ENCODE measurements at places on chromosomes 16 and 17.
A peak's percentile ranks its signal among the peaks of the same experiment; 100 is the strongest.

DNA sequence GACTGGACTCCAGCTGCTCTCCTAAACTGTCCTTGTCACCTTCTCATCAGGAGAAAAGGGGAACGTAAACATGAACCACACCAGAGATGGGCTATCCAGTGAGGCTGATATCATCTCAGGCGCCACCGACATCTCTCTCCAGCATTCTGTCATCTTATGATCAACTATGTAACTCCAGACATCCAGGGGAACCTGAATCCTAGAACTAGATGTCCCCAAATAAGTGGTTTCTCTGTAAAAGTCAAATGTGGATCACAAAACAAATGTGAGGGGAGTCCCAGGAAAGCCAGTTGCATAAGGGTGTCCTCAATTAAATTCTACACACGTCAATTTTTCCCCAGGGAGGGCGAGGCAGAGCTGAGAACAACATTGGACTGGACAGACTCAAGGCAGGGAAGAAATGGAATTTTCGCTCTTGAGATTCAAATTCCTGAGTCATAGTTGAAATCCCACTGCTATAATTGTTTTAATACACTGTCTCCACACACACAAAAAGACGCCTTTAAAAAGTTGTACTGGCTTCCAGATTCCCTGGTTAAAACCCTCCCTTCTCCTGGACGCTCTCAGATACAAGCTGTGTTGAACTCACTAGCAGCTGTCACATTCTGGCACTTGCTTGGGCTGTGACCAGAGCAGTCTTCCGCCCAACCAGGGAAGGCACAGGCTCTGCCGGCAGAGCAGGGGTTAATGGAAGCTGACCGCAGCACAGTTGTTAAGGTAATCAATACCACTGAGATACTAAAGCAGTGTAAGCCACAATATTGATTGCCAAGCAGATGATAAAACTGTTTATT, 62.6 kb downstream of the ZFHX3 start:
- no peak for DNase-seq

DNA sequence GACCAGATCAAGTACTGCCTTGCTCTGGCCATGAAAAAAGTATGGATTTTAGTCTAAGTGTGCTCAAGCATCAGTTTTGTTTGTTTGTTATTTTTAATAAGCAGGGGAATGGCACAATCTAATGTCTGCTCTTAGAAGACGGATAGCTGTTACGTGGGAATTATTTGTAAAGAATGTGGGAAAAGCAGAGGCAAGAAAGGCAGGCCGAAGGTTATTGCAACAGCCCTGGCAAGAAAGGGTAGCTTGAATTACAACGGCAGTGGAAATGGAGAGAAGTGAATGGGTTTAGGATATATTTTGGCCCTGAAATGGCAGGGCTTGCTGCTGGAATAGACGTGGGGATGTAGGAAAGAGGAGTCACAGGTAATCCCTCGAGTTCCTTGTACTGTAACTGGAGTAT, 987 bp upstream of the HASPIN start:
- DNase-seq: no peak

DNA sequence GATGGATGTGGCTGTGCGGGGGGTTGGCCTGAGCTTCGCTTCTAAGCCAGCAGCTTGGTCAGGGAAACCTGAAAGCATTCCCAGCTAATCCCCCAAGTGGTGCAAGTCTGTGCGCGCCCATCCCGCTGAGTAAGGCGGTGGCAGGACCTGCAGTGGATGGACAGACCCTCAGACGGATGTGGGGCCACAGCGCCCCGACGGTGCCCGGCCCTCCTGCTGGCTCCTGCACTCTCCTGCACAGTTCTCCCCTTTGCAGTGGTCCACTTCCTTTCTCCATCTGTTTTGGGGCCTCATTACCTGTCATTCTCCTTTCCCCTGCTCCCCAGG, 2.3 kb downstream of the ATP2A1 start:
- no peak for DNase-seq

DNA sequence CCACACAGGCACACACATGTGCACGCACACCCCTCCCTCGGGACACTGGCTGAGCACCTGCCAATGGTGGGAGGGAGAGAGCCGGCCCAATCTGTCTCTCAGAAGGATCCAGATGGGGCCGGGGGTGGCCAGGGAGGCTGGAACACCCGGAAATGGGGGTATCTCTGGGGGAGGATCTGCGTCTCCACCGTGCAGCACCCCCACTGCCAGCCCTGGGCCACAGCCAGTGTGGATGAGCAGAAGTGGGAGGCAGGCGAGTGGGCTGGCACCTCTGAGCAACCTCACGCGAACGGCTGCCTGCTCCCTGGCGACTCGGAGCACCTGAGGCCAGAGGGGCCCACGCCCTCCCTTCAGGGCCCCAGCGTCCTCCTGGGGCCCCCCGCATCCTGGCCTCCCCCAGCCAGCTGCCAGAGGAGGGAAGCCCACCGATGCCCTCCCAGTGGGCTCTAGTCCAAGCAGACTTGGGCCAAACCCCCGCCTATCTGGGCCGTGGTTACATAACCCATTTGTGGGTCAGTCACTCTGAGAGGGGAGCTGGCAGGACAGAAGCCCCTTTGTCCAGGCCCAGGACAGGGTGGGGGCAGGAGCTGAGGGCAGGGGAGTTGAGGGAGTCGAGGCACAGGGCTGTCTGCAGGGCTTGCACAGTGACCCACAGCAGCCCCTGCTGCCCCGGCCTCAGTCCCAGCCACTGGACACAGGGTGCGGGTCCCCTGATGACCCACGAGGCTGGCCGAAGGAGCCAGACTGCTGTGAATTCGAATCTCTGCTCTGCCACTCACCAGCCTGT, 5.6 kb downstream of the CASKIN1 start:
- no peak for DNase-seq

GRCh38 chr17:78806451-78806850, 24.4 kb upstream of the CYTH1 start:
- DNase-seq: no peak

GRCh38 chr16:77556201-77556873, 121.5 kb upstream of the ADAMTS18 start:
- no peak for DNase-seq

GRCh38 chr16:27482397-27483087, 67.2 kb downstream of the GTF3C1 start:
- DNase-seq: no peak

GRCh38 chr17:42898147-42898811, 2.3 kb upstream of the G6PC1 start:
- DNase-seq: no peak

DNA sequence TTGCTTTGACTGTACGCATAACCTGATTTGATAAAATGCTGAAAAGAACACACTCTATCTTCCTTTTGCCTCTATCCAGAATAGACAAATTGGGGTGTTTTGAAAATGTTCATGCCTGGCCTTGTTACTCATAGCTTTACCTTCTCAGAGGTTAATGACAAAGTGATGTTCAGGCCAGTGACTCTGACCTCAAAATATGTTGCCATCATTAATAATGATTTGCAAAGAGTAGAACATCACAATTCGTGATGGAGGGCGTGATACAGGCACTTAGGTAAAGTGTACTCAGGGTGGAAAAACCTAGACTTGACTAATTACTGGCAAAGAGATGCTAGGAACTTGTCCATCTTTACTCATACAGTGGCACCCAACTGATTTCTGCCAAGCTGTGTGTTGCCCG, 656.6 kb upstream of the SOX9 start:
- no peak for DNase-seq

DNA sequence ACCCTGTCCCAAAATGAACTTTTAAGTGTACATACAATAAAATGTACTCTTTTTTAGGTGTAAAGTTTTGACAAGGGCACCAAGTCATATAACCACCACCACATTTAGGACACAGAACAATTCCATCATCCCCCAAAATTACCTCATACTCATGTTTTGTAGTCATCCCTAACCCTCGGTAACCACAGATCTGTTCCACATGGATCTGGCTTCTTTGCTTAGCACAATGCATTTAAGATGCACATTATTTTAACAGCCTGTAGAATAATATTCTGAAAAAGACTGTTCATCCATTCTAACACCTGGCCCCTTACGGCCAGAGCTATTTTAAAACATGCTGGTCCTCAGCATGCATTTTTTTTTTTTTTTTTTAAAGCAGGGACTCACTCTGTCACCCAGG, 25.2 kb upstream of the CFAP20 start:
- no peak for DNase-seq

- no peak for DNase-seq
These were observed 344.5 kb downstream of the SEC14L1 start for GRCh38 chr17:77485089-77485833.

DNA sequence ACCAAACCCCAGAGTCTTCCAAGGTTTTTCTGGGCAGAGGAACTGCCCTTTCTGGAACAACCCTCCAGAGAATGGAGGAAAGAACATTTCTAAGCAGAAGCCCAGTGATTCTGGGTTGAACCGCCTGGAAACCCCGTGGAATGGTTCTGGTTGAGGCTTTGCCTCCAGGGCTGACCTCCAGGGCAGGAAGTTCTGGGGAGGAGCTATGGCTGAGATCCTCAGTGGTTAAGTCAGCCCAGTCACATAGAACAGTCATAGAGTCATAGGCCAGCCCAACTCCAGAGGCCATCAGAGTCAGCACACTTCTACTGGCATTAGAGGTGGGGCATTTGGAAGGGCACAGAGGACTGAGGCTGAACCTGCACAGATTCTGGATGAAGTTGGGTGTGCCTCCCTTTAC, 65.9 kb downstream of the SPACA3 start:
- DNase-seq: no peak

GRCh38 chr17:43212641-43213490, 1.2 kb downstream of the TMEM106A start:
- peak; percentile 71 for DNase-seq

GRCh38 chr17:1188812-1189504, 9.2 kb upstream of the ABR start:
- no peak for DNase-seq

DNA sequence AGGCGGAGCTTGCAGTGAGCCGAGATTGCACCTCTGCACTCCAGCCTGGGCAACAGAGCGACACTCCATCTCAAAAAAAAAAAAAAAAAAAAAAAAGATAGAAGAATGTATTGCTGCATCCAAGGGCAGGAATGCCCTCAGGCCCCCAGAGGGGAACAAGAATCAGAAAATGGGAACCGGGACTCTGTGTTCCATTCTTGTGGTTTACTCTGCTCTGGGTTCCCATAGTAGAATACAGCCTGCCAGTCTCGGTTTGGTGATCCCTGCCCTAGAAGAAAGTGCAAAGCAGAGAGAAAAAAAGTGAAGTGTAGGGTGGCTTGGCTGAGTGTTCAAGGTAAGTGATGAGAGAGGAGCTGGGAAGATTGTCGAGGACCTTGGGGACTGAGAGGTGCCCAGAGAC, 27.4 kb upstream of the KDM6B start:
- DNase-seq: no peak

DNA sequence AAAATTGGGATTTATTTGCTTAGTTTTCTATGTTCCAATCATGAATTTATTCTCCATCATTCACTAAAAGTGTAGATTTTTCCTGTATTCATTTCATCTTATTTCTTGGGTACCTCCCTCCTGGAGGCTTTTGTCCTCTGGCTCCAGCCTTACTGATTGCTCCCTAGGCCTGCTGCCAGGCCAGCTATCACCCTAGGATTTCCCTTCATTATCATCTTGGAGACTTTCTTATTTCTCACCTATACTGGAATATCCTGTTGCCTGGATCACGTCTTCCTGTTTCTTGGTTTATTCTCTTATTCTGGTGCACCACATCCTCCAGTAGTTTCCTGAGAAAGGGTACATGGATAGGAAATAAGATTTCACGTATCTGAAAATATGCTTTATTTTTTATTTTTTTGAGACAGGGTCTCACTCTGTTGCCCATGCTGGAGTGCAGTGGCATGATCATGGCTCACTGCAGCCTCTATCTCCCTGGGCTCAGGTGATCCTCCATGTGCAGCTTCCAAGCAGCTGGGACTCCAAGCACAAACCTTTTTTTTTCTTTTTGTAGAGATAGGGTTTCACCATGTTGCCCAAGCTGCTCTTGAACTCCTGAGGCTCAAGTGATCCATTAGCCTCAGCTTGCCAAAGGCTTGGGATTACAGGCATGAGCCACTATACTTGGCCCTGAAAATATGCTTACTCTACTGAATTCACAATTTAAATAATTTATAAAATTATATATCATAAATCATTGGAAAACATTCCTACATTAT, 13.3 kb upstream of the KPNB1 start:
- no peak for DNase-seq

DNA sequence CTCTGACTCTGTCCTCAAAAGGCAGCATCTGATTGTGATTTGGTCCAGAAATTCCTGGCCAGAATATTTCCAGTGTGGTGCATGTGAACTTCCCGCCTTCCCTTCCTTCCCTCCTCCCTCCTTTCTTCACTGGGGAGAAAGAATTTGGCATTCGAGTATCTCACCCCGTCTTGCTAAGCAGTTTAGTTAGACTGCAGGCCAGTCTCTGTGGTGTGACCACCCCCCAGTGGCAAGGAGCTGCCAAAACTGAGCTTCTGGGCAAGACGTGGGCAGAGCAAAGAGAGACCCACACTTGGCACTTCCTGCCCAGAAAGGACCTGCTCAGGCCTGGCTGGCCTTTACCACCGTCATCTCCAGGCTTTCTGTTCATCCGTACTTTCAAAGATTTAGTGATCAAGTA, 36.4 kb downstream of the SNX20 start:
- peak; percentile 19 for DNase-seq

Data from OCI-M1 (cell line).